A673 (cell line): ENCODE measurements at places on chromosomes 5 and 9. TPM values are rescaled to one million over a fixed set of nuclear protein-coding genes. Genes with fewer than 3 reads are reported as not detected.

GRCh38 chr9:25990376-25990775 is 312.1 kb upstream of the TUSC1 start:
- H3K36me3 ChIP-seq: no peaks in the 10 kb centered on the region
- no peak overlapping the region for H3K4me3 ChIP-seq
- no peaks in the 10 kb centered on the region for H3K27me3 ChIP-seq
- H3K4me1 ChIP-seq: no peaks in the 10 kb centered on the region
- DNase-seq: no peak

- no peak overlapping the region for H3K27ac ChIP-seq
- DNase-seq: no peak
- H3K4me3 ChIP-seq: no peak overlapping the region
- H3K4me1 ChIP-seq: no peaks in the 10 kb centered on the region
Observed at GRCh38 chr5:31964007-31964360, 210.1 kb downstream of the GOLPH3 start.

GRCh38 chr9:78143281-78144007 is 92.4 kb upstream of the CEP78 start:
- H3K4me1 ChIP-seq: no peaks in the 10 kb centered on the region
- no peak for DNase-seq
- no peak overlapping the region for H3K4me3 ChIP-seq
- no peaks in the 10 kb centered on the region for H3K36me3 ChIP-seq
- H3K27me3 ChIP-seq: no peaks in the 10 kb centered on the region

The SLC45A2 gene
- 0.28 and 0.31 TPM in 2 replicates for total RNA-seq
